ENCODE measurements at places on chromosomes 6 and 20.

DNA sequence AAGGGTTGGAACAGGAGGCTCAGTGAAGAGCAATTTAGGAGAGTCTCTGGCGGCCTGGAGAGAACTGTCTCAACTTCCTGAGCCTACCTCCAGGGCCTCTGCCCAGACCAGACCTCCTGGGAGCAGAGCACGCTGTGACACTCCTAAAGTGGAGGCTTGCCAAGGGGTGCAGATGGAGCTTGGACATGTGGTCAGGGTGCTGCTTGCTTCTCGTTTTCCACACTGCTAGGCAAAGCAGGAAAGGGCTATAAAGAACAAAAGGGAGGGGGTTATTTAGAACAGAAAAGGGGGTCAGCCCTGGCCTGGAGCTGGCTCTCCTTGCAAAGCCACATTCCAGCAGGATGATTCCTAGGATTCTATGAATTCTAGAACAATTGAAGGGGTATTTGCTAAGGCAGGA is 145.7 kb upstream of the GGTLC1 start:
- DNase-seq, result no peak

- no peak for DNase-seq
These were observed 135.3 kb upstream of the BMP2 start for GRCh38 chr20:6632187-6632586.

- DNase-seq, result no peak
These were observed 88.0 kb downstream of the ATP9A start for GRCh38 chr20:51680067-51680749.

- DNase-seq, result no peak
These were observed 82.6 kb downstream of the EPB41L2 start for GRCh38 chr6:130980310-130981032.

- no peak for DNase-seq
These were observed 698.1 kb downstream of the DHX35 start for GRCh38 chr20:39660226-39660625.

DNA sequence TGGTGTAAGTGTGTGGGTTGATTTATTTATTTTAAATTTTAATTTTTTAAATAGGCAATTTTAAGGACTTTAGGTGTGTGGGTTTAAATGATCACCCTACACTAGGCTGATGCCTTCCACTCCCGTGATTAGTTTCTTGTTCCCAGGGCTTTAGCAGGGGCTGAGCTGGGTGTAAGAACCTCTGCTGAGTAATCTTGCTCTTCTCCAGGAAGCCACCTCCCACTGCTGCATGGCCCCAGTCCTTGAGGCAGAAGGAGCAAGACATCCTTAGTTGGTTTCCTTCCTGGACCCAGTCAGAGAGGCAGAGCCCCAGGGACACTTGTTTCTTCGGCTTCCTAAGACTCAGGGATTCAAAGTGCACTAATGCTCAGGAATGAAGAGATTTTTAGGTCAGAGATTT is 19.8 kb upstream of the CDC5L start:
- DNase-seq, result no peak

GRCh38 chr6:125835221-125835744 is 44.5 kb downstream of the NCOA7 start:
- no peak for DNase-seq

GRCh38 chr6:107819217-107819616 is 4.9 kb downstream of the SCML4 start:
- DNase-seq, result no peak

DNA sequence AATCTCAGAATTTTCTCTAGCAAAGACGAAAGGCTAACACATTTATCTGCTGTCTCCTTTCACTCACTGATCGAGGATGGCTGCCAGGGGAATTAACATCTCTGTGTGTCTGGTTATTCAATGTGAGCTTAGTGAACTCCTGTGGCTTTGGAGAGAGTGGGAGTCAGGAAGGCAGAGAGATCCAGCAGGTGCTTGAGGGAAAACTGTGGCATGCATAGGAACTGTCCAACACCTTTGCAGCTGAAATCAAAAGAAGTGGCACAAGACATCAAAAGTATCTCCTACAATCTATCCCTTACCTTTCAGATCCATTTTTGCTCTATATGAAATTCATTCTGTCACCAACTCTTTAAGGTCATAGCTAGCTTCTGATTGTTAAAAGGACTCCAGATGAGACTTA is 11.8 kb upstream of the FAM184A start:
- DNase-seq, result no peak

DNA sequence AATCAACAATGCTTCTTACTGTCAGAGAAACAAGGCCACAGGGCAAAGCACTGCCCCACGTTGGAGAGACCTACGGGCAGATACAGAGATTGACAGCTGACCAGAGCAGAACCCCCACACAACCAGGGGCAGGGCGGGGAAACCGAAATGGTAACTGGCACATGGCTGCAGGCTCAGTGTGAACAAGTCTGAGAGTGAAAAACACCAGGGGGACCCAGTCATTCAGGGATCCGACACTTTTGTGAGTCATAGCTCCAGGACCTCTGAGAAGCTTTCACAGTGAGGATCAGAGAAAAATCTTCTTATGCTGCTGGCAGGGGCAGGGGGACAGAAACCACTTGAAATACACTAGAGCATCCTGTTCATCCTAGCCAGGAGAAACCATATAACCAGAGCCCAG is 254.2 kb downstream of the C6orf118 start:
- DNase-seq, result no peak

GRCh38 chr6:50847890-50848594 is 29.4 kb downstream of the TFAP2B start:
- no peak for DNase-seq

Data from HFF-Myc (cell line).